Lung (tissue), 17 donors: ENCODE measurements at places on chromosomes 16 and 17. TPM values are rescaled to one million over a fixed set of nuclear protein-coding genes. Genes with fewer than 3 reads are reported as not detected.

Gene RNF222
- total RNA-seq, result not detected

Gene FAM171A2
- total RNA-seq, result 8.0 TPM

Gene DNAH3
- total RNA-seq, result 24.1 TPM

Gene DYNLRB2
- 20.9 TPM for total RNA-seq

Gene CHST5
- 1.3 TPM for total RNA-seq

Gene RAB40B
- total RNA-seq, result 12.2 TPM

Gene EVPLL
- 4.0 TPM for total RNA-seq

Gene CDK3
- 7.8 TPM for total RNA-seq

Gene ATP1B2
- 16.0 TPM for total RNA-seq

Gene ARL6IP1
- total RNA-seq, result 72.9 TPM

Gene HS3ST4
- total RNA-seq, result 0.15 TPM

Gene KRT31
- total RNA-seq, result not detected

Gene DHRS7C
- total RNA-seq, result not detected

Gene BRIP1
- total RNA-seq, result 4.3 TPM

Gene GAST
- total RNA-seq, result not detected

Gene PRSS22
- 34.1 TPM for total RNA-seq

Gene SERPINF2
- 41.1 TPM for total RNA-seq

Gene CACNA1H
- 10.3 TPM for total RNA-seq

Gene ZG16
- not detected for total RNA-seq

Gene PIRT
- not detected for total RNA-seq

Gene IL32
- 83.7 TPM for total RNA-seq

Gene KRT33B
- not detected for total RNA-seq

Gene EIF1
- 381 TPM for total RNA-seq

Gene GPR179
- 0.17 TPM for total RNA-seq

Gene BCO1
- 0.77 TPM for total RNA-seq

Gene TMEM92
- total RNA-seq, result 0.63 TPM

Gene TNFSF13
- 140 TPM for total RNA-seq

Gene TPPP3
- 371 TPM for total RNA-seq

Gene TMEM220
- total RNA-seq, result 13.8 TPM

Gene LDHD
- total RNA-seq, result 7.0 TPM

Gene DPEP2
- 9.2 TPM for total RNA-seq

Gene RNU2-1
- total RNA-seq, result not detected

Gene SMPD3
- total RNA-seq, result 13.9 TPM

Gene NPIPA5
- not detected for total RNA-seq

Gene MYBBP1A
- 21.2 TPM for total RNA-seq

Gene TAF15
- total RNA-seq, result 134 TPM

Gene KRTAP9-4
- total RNA-seq, result not detected

Gene PPY
- not detected for total RNA-seq

Gene CBX2
- 3.8 TPM for total RNA-seq

Gene KRT16
- total RNA-seq, result 0.28 TPM

Gene VWA3A
- 15.1 TPM for total RNA-seq

Gene UBALD2
- total RNA-seq, result 11.6 TPM

Gene CCL4
- 15.1 TPM for total RNA-seq

Gene TP53TG3F
- total RNA-seq, result not detected

Gene PTGES3L
- total RNA-seq, result 1.8 TPM

Gene CCL7
- not detected for total RNA-seq

Gene ABHD15
- total RNA-seq, result 10.5 TPM

Gene MYH3
- total RNA-seq, result 1.0 TPM

Gene ATXN1L
- total RNA-seq, result 25.1 TPM

Gene EVPL
- total RNA-seq, result 34.1 TPM

Gene DBF4B
- total RNA-seq, result 3.5 TPM

Gene USP31
- 14.1 TPM for total RNA-seq

Gene CSF3
- total RNA-seq, result 2.9 TPM
